ENCODE measurements at places on chromosomes 3 and 15. TPM values are rescaled to one million over a fixed set of nuclear protein-coding genes. Genes with fewer than 3 reads are reported as not detected.
A peak's percentile ranks its signal among the peaks of the same experiment; 100 is the strongest.

Gene LRRC15
- polyA plus RNA-seq, result 0.01 TPM

- DNase-seq, result peak; percentile 56
Measured at GRCh38 chr3:128549283-128550112, 56.5 kb upstream of the GATA2 start.

- no peak for DNase-seq
Measured at GRCh38 chr3:172289583-172289982, 158.7 kb downstream of the GHSR start.

DNA sequence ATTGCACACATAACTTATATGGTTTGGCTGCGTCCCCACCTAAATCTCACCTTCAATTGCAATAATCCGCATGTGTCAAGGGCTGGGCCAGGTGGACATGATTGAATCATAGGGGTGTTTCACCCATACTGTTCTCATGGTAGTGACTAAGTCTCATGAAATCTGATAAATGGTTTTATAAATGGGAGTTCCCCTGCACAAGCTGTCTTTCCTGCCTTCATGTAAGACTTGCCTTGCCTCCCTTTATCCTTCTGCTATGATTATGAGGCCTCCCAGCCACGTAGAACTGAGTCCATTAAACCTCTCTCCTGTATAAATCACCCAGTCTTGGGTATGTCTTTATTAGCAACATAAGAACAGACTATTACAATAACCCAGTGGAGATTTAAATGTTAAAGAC is 653.9 kb downstream of the ROBO1 start:
- DNase-seq, result no peak

DNA sequence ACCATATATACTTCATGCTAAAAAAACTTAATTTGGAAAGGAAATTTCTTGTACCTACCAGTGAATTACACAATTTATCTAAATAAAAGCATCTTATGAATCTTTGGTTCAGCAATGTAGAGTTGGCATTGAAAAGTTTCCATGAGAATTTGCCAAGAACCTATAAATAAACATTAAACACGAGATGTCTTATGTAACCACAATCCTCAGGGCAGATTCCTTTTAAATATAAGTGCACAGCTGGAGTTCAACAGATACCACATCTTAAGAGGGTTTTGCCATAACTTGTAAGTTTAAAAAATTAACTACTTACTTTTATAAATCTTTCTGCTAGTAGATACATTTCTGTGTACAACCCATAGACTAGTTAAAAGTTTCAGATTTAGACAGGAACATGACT is 499.3 kb upstream of the ARRDC4 start:
- no peak for DNase-seq
